ENCODE measurements at places on chromosomes 4 and X. TPM values are rescaled to one million over a fixed set of nuclear protein-coding genes. Genes with fewer than 3 reads are reported as not detected.

Gene PCDH19
- total RNA-seq: 2.6 TPM

Gene STAP1
- total RNA-seq: 0.32 TPM

Gene FAM184B
- total RNA-seq: 0.59 TPM

Gene GUCY1B1
- 5.4 TPM for total RNA-seq

Gene ZXDB
- 10.9 TPM for total RNA-seq

Gene MAGEB10
- total RNA-seq: not detected

Gene NAP1L5
- total RNA-seq: 10.5 TPM

Gene FGF13
- total RNA-seq: 18.1 TPM

Gene GPRASP1
- total RNA-seq: 7.5 TPM

Gene SH3D19
- 113 TPM for total RNA-seq

Gene DDX53
- total RNA-seq: not detected

Gene NAA11
- not detected for total RNA-seq

Gene SPOCK3
- not detected for total RNA-seq

Gene SCML1
- total RNA-seq: 16.0 TPM

Gene GRID2
- total RNA-seq: under 0.01 TPM

Gene FRG2
- not detected for total RNA-seq

Gene RNF212
- total RNA-seq: 6.4 TPM

Gene CACNA1F
- 1.8 TPM for total RNA-seq

Gene ABLIM2
- 11.5 TPM for total RNA-seq

Gene LUZP4
- total RNA-seq: not detected

Gene VCX2
- not detected for total RNA-seq

Gene SHISA3
- 0.33 TPM for total RNA-seq

Gene COL4A6
- 10.7 TPM for total RNA-seq

Gene SMIM10L2A
- 1.1 TPM for total RNA-seq

Gene LRP2BP
- total RNA-seq: 2.3 TPM

Gene CXCL11
- total RNA-seq: not detected

Gene ARSH
- total RNA-seq: not detected

Gene ATOH1
- not detected for total RNA-seq

Gene OTUD5
- 35.8 TPM for total RNA-seq

Gene PSAPL1
- not detected for total RNA-seq

Gene TNMD
- 1.3 TPM for total RNA-seq

Gene HOPX
- 3.8 TPM for total RNA-seq

Gene RRAGB
- 38.7 TPM for total RNA-seq

Gene HSD17B13
- 0.59 TPM for total RNA-seq

Gene PABPC5
- 2.0 TPM for total RNA-seq

Gene CT83
- total RNA-seq: not detected

Gene PAGE2B
- not detected for total RNA-seq

Gene IBSP
- not detected for total RNA-seq

Gene SSX2B
- total RNA-seq: not detected

Gene XPNPEP2
- total RNA-seq: 3.9 TPM

Gene USP27X
- 2.3 TPM for total RNA-seq

Gene GAB3
- 5.3 TPM for total RNA-seq

Gene FSTL5
- total RNA-seq: not detected

Gene NPY1R
- 46.8 TPM for total RNA-seq

Gene MAMLD1
- 2.8 TPM for total RNA-seq

Gene MAGED2
- total RNA-seq: 307 TPM

Gene GPR173
- total RNA-seq: 0.96 TPM

Gene VCX3A
- total RNA-seq: not detected

Gene SPANXC
- total RNA-seq: not detected
